ENCODE measurements at places on chromosomes 16 and 17.

DNA sequence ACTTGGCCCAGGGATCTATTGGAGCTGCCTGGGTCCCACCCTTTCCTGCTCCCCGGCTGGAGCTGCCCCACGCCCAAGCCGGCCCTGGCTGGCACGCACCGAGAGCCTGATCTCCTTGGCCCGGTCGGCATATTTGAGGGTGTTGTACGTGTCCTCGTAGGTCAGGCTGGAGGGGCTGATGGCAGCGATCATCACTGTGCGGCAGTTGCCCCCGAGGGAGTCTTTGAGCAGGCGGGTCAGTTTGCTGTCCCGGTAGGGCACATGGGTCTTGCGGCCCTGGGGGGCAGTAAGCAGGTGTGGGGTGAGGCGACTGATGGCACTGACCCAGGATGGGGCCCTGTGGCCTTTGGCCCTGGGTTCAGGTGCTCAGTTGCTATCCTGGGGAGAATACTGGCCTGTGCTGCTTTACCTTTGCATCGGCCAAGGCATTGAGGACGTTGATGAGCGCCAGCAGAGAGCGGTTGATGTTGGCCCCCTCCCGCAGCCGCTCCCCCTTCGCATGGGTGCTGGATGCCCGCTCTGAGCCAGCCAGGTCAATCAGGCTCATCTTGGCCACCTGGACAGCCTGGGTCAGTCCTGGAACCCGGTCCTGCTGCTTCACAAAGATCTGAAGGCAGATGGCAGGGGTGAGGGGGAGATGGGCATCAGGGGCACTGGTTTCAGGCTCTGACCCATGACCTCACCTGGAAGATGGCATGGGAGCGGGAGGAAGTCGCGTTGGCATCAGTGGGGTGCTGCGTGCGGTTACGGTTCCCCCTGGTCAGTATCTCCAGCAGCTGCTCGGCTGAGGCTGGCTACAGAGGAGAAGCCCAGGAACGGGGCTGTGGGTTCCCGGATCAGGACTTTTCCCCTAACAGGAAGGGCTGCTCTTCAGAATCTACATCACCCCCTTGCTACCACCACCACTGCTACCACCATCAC lies 13.5 kb downstream of the KIF18B start:
- no peak for DNase-seq

GRCh38 chr16:13335879-13336278 lies 434.5 kb downstream of the SHISA9 start:
- DNase-seq = no peak

- no peak for DNase-seq
These were observed 18.5 kb upstream of the SOX9 start for GRCh38 chr17:72102366-72102765.

DNA sequence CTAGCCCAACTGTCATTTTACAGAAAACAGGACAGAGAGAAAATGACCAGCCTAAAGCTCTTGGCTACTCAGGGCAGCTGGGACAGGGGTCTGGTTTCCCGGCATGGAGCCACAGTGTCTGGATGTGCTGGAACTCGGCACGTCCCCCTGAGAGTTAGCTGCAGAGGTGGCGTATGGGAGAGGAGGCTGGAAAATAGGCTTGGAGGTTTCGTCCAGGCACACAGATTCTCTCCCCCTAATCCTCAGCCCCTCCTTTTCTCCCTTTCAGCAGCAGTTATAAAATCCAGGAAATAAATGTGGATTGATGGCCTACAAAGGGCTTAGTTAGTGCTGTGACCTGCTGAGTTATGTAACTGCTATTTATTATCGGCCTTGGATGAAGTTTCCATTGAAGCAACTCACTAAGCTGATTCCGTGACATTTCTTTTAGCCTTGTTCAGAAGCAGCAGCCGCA lies 89.5 kb upstream of the TOB1 start:
- no peak for DNase-seq

DNA sequence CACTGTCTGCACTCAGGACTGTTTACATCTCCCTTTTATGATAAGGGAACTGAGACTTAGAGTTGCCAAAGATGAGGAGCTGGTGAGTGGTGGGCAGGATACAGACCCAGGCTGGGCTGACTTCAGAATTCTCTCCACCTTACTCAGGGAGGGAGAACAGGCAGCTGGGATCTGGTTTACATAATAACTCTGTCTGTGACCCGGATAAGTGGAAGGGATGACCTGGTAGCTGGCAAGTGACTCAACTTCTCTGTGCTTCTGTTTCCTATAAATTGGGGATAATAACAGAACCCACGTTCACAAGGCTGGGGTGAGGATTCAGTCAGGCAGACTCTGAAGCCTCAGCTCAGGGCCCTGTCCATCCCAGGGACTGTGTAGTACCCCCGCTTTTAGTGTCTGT lies 2.6 kb downstream of the SNX20 start:
- DNase-seq = no peak

DNA sequence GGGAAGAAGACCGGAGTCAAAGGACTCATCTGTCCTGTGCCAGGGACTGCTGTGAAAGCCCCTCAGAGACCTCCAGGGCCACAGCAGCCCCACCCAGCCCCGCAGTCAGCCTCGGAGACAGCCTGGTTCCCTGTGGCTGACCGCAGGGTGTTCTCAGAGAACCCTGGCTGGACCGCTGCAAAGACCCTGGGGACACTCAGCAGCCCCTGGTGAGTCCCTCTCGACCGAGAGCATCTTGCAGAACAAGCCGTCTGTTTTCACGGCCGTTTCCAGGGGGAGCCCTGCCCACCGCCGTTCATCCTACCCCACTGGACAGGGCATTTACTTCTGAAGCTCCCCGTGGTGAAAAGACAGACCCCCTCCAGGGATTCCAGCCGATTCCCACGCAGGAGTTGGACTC lies 10.3 kb downstream of the UBALD1 start:
- DNase-seq = no peak

- no peak for DNase-seq
These were observed 55.7 kb downstream of the WSB1 start for GRCh38 chr17:27349540-27350021.

- DNase-seq = no peak
These were observed 46.9 kb upstream of the DLX4 start for GRCh38 chr17:49922095-49922494.

- DNase-seq = peak; percentile 17
These were observed 421 bp downstream of the STAT3 start for GRCh38 chr17:42387661-42388380.

- no peak for DNase-seq
These were observed 70.5 kb downstream of the RBBP6 start for GRCh38 chr16:24609740-24610415.

DNA sequence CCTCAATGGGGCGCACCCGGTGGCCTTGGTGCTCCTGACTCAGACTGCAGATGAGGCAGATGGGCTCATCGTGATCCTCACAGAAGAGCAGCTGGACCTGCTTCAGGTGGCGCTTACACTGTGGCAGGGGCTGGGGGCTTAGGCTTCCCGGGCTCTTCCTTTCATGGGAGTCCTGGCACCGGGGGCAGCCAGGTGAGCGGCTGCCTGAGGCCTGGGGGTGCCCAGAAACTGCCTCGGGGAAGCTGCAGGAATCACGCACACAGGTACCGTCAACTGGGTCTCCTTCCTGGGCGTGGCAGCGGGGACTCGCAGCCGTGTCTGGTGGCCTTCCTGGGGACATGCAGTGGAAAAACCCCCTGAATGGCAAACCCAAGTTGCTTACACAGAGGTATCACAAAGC lies 7.0 kb downstream of the MEFV start:
- no peak for DNase-seq

DNA sequence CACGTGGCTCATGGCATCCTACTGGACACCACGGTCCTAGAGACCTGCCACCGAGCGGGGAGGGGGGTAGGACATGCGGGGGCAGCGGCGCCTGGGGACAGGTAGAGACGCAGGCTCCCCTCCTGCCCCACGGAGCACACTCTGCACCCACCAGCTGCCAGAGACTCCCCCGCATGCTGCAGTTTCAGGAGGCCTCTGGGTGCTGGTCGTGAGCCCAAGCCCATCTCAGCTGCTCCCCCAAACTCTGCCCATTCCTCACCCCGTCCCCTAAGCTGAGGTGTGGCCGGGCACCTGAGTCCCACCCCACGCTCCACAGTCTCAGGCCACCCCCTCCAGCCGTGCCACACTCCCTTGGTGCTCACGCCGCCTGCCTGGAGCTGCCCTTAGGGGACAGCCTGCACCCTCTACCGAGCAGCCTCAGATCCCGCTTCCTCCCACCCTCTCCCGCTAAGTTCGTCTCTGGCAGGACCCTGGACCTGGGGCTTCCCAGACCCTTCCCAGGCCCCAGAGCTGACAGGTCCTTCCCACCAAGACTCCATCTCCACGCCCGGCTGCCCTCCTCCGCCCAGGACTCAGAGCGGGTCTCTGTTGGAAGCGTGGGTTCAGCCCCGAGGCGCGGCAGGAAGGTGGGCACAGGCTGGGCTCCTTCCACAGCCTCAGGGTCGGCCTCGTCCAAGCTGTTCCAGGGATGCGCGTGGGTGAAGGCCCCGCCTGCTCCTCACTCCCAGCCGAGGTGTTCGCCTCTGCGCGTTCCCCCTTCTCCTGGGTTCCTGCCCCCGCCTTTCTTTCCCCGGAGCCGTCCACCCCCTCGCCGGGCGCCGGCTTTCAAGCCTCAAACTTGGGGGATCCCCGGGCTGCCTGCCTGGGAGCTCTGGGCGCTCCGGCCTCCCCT lies 1.3 kb downstream of the RAB40B start:
- DNase-seq = no peak

GRCh38 chr17:76716146-76716838 lies 5.5 kb upstream of the MXRA7 start:
- no peak for DNase-seq

DNA sequence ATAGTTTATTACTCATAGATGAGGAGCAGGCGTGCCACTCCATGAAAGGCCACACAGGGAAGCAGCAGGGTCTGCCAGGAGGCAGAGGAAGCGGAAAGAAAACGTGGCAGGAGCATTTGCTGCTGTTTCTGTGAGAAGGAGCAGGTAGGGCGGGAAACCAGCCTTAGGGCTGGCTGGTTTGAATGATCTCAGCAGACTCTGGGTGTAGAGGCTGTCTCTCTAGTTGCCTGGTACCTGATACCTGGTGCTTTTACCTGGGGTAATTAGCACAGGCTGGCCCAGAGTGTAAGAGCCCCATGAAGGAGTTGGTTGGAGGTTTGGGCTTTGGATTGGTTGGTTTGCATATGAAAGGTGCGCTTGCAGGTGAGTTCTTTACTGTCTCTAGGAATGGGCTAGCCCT lies 205.0 kb upstream of the CACNG3 start:
- DNase-seq = no peak

DNA sequence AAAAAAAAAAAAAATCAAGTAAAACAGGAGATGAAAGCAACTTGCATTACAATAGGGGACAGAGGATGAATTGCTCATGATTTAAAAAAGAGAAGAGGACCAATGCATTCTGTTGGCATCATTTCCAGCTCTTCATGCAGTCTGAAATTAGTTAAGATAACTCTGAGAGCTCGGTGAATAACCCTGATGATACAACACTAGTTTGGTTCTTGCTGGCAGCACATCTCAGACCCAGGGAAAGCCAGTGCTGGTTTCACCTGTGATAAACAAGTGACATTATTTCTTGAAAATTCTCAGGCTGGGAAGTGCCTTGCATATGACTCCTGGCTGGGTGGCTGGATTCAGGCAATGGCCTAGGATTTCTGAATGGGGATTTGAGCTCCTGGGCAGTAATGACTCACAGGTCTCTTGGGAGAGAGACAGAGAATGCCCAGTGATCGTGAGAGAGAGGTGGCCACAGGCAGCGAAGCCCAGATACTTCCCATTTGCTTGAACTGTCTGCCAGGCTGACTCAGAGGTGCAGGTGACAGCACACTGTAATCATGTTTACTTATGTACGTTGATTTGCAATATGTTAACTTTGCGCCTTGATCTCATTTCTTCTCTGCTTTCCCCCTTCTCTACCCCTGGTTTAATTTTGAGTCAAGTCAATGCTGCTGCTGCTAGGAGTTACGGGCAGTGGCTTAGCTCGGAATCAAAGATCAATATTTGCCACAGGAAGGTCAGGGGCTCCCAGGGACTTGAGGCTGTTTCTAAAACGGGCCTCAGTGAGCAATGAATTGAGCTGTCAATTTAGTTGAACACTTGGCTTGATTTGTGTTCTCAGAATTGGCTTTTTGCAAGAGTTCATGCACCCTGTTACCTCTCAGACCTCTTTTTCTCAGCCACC lies 27.1 kb downstream of the ARSG start:
- DNase-seq = no peak

GRCh38 chr16:12245088-12245920 lies 268.8 kb downstream of the SNX29 start:
- DNase-seq = no peak

DNA sequence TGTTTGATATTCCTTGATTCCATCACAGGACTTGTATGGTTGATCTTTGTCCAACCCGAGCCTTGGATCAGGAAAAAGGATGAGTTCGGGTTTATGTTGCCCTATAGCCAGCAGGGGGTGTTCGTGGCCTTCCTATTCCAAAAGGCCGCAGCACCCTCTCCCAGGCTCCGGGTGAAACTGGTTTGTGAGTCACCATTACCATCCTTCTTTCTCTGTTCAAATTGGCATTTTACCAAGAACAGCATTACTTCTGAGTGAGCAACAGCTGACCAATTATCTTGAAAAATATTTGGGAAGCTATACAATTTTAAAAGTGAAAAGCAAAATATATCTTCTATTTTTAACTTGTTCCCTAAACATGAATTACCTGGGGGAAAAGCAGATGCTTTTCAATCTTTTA lies 24.3 kb upstream of the KRT20 start:
- DNase-seq = peak; percentile 56

- DNase-seq = no peak
These were observed 13.1 kb downstream of the MAP2K3 start for GRCh38 chr17:21297597-21297996.

GRCh38 chr16:3674513-3675295 lies 20.2 kb downstream of the DNASE1 start:
- DNase-seq = no peak

DNA sequence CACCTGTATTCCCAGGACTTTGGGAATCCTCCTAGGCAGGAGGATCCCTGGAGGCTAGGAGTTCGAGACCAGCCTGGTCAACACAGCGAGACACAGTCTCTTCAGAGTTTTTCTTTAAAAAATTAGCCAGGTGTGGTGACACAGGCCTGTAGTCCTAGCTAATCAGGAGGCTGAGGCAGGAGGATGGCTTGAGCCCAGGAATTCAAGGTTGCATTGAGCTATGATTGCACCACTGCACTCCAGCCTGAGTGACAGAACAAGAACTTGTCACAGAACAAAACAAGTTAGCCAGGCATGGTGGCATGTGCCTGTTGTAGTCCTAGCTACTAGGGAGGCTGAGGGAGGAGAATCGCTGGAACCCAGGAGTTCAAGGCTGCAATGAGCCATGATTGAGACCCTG lies 24.8 kb downstream of the ANKRD40 start:
- no peak for DNase-seq

GRCh38 chr17:55845385-55845784 lies 94.5 kb downstream of the PCTP start:
- DNase-seq = no peak
